Left ventricle myocardium inferior (tissue), 1 donor: ENCODE measurements at places on chromosomes 13 and 19. TPM values are rescaled to one million over a fixed set of nuclear protein-coding genes. Genes with fewer than 3 reads are reported as not detected.

MAST1 gene
- not detected for total RNA-seq

- no peak for DNase-seq
- H3K27ac ChIP-seq: no peak overlapping the region
- no peak overlapping the region for H3K4me3 ChIP-seq
Observed at GRCh38 chr19:39310558-39311311, 9.9 kb downstream of the LRFN1 start.

DNA sequence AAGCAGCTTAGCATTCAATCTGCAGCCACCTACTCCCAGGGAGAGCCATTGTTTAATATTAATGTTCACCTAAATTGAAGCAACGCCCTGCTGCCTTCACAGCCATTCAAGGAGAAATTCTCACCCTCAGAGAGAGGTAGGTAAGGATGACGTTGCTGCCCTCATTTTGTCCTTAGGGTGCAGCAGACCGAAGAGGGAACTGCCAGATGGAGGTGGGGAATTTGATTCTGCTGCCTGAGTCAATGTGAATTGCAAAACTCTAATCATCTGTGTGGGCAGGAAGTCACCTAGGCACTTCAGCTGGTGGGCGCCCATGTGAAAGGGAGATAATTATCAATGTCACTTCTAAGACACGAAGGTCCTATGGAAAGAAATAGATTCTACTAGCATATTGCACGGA is 503.4 kb downstream of the TBC1D4 start:
- H3K27me3 ChIP-seq: peaks cover 7% of the 10 kb centered on the region
- H3K4me1 ChIP-seq: no peaks in the 10 kb centered on the region
- H3K4me3 ChIP-seq: no peak overlapping the region
- no peak overlapping the region for H3K27ac ChIP-seq
- no peaks in the 10 kb centered on the region for H3K36me3 ChIP-seq

- peaks cover 54% of the 10 kb centered on the region for H3K4me1 ChIP-seq
- peaks cover 7% of the 10 kb centered on the region for H3K36me3 ChIP-seq
- peak overlapping the region; percentile 97 for H3K27ac ChIP-seq
- H3K4me3 ChIP-seq: peak overlapping the region; percentile 98
- no peaks in the 10 kb centered on the region for H3K27me3 ChIP-seq
Observed at GRCh38 chr19:12163826-12164225, 930 bp downstream of the ZNF136 start.

KCNJ14 gene
- 0.27 TPM for total RNA-seq

DNA sequence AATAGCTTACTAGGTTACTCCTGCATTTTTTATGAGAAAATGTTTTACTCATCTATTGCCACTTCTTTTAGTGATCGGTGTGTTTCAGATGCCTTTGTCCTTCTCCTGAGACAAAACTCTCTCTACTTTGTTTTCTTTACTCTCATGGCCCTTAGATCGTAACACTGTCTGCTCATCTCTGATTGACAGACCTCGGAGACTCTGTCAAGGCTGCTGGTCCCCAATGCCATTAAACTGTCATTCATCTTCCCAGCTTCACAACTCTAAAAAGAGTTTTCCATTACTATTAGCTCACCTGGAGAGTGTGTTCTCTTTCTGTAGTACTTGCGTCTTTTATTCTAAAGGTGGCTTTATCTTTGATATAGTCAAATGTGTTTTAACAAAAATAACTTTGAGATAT is 765.2 kb downstream of the SLITRK1 start:
- no peaks in the 10 kb centered on the region for H3K36me3 ChIP-seq
- no peak for DNase-seq
- no peaks in the 10 kb centered on the region for H3K4me1 ChIP-seq
- no peak overlapping the region for H3K4me3 ChIP-seq
- H3K27me3 ChIP-seq: no peaks in the 10 kb centered on the region

AP1M2 gene
- total RNA-seq: not detected

GRCh38 chr19:42202290-42202880 is 15.1 kb downstream of the DEDD2 start:
- H3K4me1 ChIP-seq: peaks cover 27% of the 10 kb centered on the region
- H3K27ac ChIP-seq: peak overlapping the region; percentile 55
- H3K4me3 ChIP-seq: no peak overlapping the region
- no peak for DNase-seq
- no peaks in the 10 kb centered on the region for H3K27me3 ChIP-seq

DNA sequence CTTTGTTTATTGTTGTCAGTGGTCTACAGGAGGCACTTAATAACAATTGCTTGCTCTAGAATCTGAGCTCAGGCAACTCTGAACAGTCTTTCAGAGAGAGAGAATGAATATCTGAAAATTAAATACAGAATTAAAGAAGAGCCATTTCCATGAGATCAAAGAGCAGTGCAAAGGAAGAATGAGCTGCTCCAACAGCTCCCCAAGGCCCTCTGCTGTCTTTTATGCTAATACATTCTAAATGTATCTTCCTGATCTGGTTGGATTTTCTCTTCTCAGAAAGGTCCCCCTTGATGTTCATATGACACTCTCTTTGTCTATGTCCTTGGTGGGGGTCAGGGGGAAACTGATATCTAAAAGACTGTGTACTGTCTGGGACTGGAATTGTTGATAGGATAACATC is 1029.6 kb downstream of the PCDH9 start:
- H3K4me1 ChIP-seq: no peaks in the 10 kb centered on the region
- no peaks in the 10 kb centered on the region for H3K36me3 ChIP-seq
- DNase-seq: no peak
- H3K4me3 ChIP-seq: no peak overlapping the region
- H3K27ac ChIP-seq: no peak overlapping the region

DNA sequence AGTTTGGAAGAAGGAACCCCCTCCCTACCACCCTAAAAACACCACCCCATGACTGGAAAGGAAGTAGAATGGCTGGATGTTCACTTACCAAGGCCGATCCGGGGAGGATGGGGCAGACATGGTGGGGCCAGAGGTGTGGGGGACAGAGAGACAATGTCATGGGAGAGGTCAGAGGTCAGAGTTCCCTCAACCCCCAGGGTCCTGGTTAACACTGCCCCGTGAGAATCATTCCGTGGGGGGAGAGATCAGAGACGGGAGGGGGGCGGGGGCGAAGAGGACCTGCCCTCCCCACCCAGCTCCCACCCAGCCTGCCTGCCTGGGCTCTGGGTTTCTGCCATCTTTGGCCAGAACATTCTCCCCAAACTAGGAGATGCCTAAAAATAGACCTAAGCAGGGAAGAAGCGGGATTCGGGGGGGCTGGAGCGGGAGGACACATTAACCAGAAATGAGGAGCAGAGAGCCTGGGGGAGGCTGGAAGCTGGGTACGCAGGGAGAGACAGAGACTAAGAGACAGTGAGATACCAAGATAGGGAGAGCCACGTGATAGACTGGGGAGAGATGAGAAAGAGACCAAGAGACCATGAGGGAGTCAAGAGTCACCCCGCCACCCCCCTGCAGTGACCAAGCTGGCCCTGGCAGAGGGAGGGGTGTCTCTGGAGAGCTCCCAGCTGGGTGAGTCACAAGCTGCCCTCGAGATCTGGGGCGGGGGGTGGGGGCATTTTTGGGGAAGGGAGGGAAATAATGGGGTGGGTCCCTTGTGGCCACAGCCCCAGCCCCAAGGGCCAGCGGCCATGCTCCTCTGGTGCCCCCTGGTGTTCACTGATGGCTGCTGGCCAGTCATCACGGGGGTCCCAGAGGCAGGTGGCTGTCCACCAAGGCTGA is 6.1 kb upstream of the KANK2 start:
- peaks cover 58% of the 10 kb centered on the region for H3K36me3 ChIP-seq
- H3K4me3 ChIP-seq: peak overlapping the region; percentile 54
- peaks cover 49% of the 10 kb centered on the region for H3K4me1 ChIP-seq

CTXN1 gene
- total RNA-seq: 0.22 TPM

- H3K36me3 ChIP-seq: no peaks in the 10 kb centered on the region
- H3K27ac ChIP-seq: peak overlapping the region; percentile 73
- DNase-seq: no peak
Observed at GRCh38 chr19:8194528-8195267, 14.5 kb upstream of the CERS4 start.

DNA sequence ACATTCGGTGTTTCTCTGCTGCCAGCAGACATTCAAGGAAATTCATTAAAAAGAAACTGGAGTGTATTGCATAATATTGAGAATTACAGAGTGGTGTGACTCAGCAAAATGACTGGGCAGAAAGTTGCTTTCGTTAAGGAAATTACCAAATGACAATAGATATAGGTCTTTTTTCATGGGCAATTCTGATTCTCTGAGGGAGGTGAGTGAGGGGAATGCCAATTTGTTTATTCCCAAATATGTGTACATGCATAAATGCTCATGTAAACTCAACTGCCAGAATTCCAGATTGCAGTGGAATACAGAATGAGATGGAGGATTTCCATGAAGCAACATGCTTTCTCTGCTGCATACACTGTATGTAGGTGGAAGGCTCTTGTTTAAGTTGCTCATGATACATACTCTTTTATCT is 1730.1 kb downstream of the SLITRK5 start:
- no peaks in the 10 kb centered on the region for H3K27me3 ChIP-seq
- no peaks in the 10 kb centered on the region for H3K4me1 ChIP-seq
- DNase-seq: no peak
- H3K36me3 ChIP-seq: no peaks in the 10 kb centered on the region
- H3K27ac ChIP-seq: no peak overlapping the region

- H3K27ac ChIP-seq: peak overlapping the region; percentile 98
- peak overlapping the region; percentile 10 for H3K4me3 ChIP-seq
Observed at GRCh38 chr19:13066933-13067807, 35.5 kb downstream of the LYL1 start.

CFD gene
- total RNA-seq: 200 TPM

GRCh38 chr13:43297967-43298678 is 274.7 kb downstream of the DNAJC15 start:
- no peak for DNase-seq
- H3K36me3 ChIP-seq: no peaks in the 10 kb centered on the region
- peaks cover 15% of the 10 kb centered on the region for H3K4me1 ChIP-seq
- H3K27ac ChIP-seq: no peak overlapping the region

LYPD5 gene
- 1.3 TPM for total RNA-seq

DNA sequence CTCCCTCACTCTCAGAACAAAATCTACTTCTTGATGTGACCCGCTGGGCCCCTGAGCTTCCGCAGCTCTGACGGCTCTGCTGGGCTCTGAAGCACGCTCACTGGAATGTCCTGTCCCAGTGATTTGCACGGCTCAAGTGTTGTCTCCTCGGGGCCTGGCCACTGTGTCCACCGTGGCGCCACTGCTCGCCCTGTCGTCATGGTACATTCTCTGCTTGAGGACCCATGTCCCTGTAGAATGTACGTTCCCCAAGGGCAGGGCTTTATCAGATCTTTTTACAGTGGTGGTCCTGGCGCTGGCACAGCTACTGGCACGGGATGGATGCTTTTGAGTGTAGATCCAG is 12.1 kb downstream of the KLHL26 start:
- H3K27me3 ChIP-seq: no peaks in the 10 kb centered on the region
- H3K36me3 ChIP-seq: no peaks in the 10 kb centered on the region
- peaks cover 63% of the 10 kb centered on the region for H3K4me1 ChIP-seq
- peak overlapping the region; percentile 52 for H3K4me3 ChIP-seq
- peak overlapping the region; percentile 92 for H3K27ac ChIP-seq
- no peak for DNase-seq

CYP2F1 gene
- total RNA-seq: not detected

GRCh38 chr13:89966524-89966923 is 1381.0 kb upstream of the MIR17HG start:
- H3K4me3 ChIP-seq: no peak overlapping the region
- DNase-seq: no peak
- no peak overlapping the region for H3K27ac ChIP-seq
- H3K36me3 ChIP-seq: no peaks in the 10 kb centered on the region
- no peaks in the 10 kb centered on the region for H3K27me3 ChIP-seq

GRCh38 chr19:27962264-27962663 is 1250.7 kb downstream of the UQCRFS1 start:
- no peaks in the 10 kb centered on the region for H3K4me1 ChIP-seq
- H3K4me3 ChIP-seq: no peak overlapping the region
- no peak overlapping the region for H3K27ac ChIP-seq
- no peaks in the 10 kb centered on the region for H3K36me3 ChIP-seq
- DNase-seq: no peak

GRCh38 chr19:8316351-8317125 is 4.6 kb downstream of the NDUFA7 start:
- H3K4me1 ChIP-seq: peaks cover 53% of the 10 kb centered on the region
- H3K36me3 ChIP-seq: peaks cover 30% of the 10 kb centered on the region
- H3K27me3 ChIP-seq: no peaks in the 10 kb centered on the region
- no peak for DNase-seq
- peak overlapping the region; percentile 64 for H3K27ac ChIP-seq
- H3K4me3 ChIP-seq: no peak overlapping the region

DNA sequence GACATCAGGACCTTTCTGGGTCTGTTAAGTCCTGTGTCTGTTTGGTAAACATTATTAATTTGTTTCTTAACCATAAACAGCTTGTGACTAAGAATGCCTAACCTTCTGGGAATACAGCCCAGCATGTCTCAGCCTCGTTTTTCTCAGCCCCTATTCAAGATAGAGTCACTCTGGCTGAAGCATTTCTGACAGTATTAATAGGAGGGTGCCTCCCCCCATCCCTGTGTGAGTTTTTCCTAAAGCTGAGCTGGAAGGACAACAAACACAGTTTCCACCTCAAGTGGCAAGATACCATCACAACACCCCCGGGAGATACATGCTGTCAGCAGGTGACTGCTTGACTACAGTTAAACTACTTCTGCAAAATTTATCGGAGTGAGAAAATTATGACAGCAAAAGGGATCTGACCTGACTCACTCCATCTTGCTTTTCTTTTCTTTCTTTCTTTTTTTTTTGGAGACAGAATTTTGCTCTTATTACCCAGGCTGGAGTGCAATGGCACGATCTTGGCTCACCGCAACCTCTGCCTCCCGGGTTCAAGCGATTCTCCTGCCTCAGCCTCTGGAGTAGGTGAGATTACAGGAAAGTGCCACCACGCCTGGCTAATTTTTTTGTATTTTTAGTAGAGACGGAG is 59.3 kb upstream of the ABCC4 start:
- H3K4me3 ChIP-seq: no peak overlapping the region
- no peak overlapping the region for H3K27ac ChIP-seq
- no peak for DNase-seq
- H3K27me3 ChIP-seq: no peaks in the 10 kb centered on the region

CCNA1 gene
- total RNA-seq: not detected

- H3K4me1 ChIP-seq: peaks cover 2% of the 10 kb centered on the region
- H3K4me3 ChIP-seq: no peak overlapping the region
- H3K36me3 ChIP-seq: no peaks in the 10 kb centered on the region
- DNase-seq: no peak
- H3K27ac ChIP-seq: no peak overlapping the region
- H3K27me3 ChIP-seq: no peaks in the 10 kb centered on the region
Observed at GRCh38 chr13:36001561-36001960, 129.6 kb downstream of the DCLK1 start.

DNA sequence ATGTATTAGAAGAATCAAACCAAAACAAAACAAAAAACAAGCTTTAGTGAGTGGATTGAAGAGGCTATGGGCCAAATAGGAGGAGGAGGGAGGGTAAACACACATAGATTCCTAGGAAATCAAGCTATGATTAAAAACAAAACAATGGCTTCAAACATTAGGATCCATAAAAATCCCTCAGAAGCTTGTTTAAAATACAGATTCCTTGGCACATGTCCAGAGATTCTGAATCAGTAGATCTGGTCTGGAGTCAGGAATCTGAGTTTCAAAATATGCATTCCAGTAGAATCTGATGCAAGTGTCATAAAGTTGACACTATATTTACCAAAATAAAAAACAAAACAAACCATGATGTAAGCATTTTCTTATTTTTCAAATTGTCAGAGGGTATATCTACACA is 692.8 kb upstream of the SGCG start:
- DNase-seq: no peak
- H3K4me1 ChIP-seq: no peaks in the 10 kb centered on the region
- no peaks in the 10 kb centered on the region for H3K27me3 ChIP-seq
- no peak overlapping the region for H3K27ac ChIP-seq
- no peak overlapping the region for H3K4me3 ChIP-seq

ERICH4 gene
- total RNA-seq: not detected
